ENCODE measurements at places on chromosomes 12 and 14. TPM values are rescaled to one million over a fixed set of nuclear protein-coding genes. Genes with fewer than 3 reads are reported as not detected.
A peak's percentile ranks its signal among the peaks of the same experiment; 100 is the strongest.

SDR9C7 gene
- not detected for total RNA-seq

DNA sequence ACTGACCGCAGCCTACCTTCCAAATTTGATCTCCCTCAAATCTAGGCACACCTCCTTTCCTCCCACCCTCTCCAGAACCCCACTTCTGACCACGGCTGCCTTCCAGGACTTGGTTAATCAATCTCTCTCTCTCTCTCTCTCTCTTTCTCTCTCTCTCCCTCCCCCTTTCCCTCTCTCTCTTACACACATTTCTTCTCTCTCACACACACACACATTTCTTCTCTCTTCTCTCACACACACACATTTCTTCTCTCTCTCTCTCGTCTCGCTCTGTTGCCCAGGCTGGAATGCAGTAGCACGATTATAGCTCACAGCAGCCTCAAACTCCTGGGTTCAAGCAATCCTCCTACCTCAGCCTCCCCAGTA lies 521 bp upstream of the GMFB start:
- DNase-seq = no peak

GRIN2B gene
- total RNA-seq = 0.12 TPM

DNA sequence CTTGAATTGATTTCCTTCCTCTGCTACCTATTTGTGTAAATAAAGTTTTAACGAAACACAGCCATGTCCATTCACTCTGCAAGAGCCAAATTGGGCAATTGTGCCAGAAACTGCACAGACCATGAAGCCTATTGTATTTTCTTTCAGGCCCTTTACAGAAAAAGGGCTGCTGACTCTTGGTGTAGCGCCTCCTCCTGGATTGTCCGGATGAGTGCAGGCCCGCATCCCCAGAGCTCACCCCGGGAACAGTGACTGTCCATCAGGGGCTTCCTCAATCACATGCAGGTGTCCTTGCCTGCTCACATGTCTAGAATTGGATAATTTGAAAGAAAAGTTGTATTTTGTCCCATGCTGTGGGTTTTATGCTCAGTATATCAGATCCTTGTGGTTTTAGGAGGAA lies 1282.2 kb downstream of the AACS start:
- DNase-seq = no peak

- peak; percentile 50 for DNase-seq
Measured at GRCh38 chr14:90544566-90544965, 147.7 kb downstream of the CALM1 start.

DNA sequence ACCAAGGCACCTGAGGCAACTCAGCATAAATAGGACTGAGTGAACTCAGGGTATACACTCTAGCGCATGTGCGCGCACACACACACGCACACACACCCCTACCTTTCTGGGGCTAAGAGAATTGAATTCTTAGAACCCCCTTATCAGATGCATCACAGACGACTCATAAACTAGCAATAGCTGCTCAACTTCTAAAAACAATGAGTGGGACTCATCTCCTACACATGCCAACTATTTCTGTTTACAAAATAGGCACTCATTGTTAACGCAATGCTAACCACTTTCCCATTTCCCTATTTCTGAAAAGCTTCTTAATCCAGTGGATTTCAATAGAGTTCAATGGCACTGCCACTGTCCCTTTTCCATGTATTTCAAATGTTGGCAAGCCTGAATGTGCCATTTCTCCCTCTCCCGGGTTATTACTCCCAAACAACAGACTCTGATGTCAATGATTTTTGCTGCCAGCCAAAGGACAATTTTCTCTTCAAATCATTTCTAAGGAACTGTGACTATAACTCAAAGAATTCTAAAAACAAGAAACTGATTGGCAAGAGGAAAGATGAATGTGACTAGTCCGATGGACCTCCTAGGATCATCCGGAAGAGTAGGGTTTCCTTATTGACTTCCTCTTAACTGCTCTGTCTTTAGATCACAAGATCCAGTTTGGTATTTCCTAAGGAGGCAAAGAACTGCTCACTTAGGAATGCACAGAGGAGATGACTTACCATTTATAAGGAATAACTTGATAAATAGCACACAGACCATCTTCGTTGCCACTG lies 48.8 kb downstream of the SLC38A1 start:
- peak; percentile 33 for DNase-seq

DNA sequence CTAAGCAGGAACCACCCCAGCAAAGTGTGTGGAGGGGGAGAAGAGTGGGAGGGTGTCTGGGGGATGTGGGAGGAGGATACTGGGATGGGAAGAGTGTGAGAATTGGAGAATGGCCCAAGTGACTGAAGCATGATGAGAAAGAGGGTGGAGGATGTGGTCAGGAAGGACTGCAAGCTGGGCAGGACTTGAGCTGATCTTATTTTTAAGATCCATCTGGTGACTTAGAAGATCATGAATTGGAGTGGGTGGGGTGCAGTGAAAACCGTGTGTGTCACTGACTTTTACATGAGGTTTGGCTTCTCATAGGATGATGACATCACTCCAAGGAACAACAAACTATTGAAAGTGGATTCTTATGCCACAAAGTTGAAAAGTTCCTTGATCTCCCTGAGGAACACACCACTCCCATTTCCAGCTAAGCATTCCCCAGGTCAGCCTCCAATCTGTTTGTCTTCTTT lies 287.5 kb downstream of the GALC start:
- no peak for DNase-seq

KRT81 gene
- not detected for total RNA-seq

LALBA gene
- not detected for total RNA-seq

SYNE3 gene
- 0.55 TPM for total RNA-seq

- DNase-seq = no peak
Measured at GRCh38 chr14:70921669-70922068, 14.4 kb downstream of the PCNX1 start.

- no peak for DNase-seq
Measured at GRCh38 chr14:66045572-66046021, 440.6 kb upstream of the CCDC196 start.

- no peak for DNase-seq
Measured at GRCh38 chr14:24726480-24726879, 92.5 kb upstream of the GZMB start.

SAMD4A gene
- total RNA-seq = 6.6 TPM

DNA sequence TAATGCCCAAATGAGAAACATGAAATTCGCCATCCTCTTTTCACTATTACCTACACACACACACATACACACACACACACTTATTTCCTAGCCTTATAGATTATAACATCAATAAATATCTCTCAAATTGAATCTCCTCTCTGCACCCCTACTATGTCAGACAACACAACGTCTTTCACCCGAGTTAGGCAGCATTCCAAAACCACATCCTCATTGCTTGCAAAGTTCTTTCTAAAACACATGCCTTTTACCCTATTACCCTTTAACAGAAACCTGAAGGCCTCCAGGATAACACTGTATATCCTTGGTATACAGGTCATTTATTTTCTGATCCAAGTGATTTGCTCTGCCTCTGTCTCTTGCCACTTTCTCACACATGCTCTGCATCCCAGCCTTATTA lies 56.3 kb downstream of the KCNH5 start:
- no peak for DNase-seq

DNA sequence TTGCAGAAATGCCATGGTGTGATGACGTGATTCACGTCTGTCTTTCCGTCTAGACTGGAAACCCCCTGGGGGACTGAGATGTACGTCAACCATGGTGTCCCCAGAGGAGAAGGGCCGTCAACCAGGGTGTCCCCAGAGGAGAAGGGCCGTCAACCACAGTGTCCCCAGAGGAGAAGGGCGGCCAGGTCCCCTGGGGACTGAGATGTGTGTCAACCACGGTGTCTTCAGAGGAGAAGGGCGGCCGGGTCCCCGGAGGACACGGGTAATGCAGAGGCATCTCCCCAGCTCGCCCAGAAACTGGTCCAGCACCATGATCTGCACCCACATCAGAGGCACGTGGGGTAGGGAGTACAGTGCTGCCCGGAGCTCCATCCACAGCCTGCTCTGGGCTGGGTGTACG lies 30.6 kb upstream of the GALNT9 start:
- no peak for DNase-seq

DNA sequence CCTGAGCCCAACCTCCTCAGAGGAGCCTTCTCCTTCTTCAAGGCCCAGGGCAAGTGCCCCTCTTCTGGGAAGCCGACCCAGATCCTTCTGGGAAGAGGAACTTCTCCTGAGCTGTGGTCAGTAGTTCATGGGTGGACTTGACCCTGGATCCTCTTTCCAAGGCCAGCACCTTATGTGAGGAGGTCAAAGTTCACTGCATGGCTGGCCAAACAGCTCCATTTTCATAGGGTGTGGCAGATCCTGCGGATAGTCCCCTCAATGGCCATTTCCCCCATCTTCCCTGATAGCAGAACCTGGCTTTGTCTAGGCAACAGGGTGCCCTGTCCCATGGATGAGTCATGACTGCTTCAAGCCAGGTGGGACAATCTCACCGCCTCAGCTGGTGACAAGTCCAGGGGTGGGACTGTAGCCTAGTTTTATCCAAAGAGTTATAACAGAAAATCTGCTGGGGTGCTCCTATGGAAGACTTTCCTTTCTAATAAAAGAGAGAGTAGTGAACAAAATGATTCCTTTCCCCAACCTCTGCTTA lies 10.4 kb downstream of the ASB2 start:
- no peak for DNase-seq

All from G401 (cell line).